Effector memory CD4-positive, alpha-beta T cell (primary cell): ENCODE measurements at places on chromosomes 6 and 20.

- H3K4me1 ChIP-seq, result no peaks in the 10 kb centered on the region
Observed at GRCh38 chr6:106077170-106077569, 9.0 kb upstream of the PRDM1 start.

- no peaks in the 10 kb centered on the region for H3K36me3 ChIP-seq
- no peak for DNase-seq
- no peak overlapping the region for H3K27ac ChIP-seq
- no peaks in the 10 kb centered on the region for H3K4me1 ChIP-seq
- no peak overlapping the region for H3K4me3 ChIP-seq
- peaks cover 3% of the 10 kb centered on the region for H3K27me3 ChIP-seq
Observed at GRCh38 chr20:49426873-49427272, 55.6 kb downstream of the KCNB1 start.

DNA sequence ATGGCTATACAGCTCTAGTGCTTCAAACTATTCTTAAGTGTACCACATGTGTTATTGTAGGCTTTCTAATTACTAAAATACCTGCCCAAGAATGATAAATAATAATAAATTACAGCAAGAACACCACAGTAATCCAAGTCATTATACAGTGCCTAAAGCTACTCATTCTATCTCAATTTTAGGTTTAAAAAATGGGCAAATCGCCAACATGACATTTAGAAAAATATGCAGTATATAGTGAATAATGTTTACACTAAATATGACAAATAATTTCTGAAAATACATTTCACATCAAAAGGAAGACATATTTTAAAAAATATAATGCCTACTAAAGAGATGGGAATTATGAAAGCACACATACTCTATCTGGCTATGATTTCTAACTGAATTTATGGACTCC is 91.8 kb downstream of the MAN1A1 start:
- H3K4me1 ChIP-seq, result peaks cover 7% of the 10 kb centered on the region
- no peak overlapping the region for H3K27ac ChIP-seq
- no peak overlapping the region for H3K4me3 ChIP-seq
- no peaks in the 10 kb centered on the region for H3K36me3 ChIP-seq
- no peak for DNase-seq

DNA sequence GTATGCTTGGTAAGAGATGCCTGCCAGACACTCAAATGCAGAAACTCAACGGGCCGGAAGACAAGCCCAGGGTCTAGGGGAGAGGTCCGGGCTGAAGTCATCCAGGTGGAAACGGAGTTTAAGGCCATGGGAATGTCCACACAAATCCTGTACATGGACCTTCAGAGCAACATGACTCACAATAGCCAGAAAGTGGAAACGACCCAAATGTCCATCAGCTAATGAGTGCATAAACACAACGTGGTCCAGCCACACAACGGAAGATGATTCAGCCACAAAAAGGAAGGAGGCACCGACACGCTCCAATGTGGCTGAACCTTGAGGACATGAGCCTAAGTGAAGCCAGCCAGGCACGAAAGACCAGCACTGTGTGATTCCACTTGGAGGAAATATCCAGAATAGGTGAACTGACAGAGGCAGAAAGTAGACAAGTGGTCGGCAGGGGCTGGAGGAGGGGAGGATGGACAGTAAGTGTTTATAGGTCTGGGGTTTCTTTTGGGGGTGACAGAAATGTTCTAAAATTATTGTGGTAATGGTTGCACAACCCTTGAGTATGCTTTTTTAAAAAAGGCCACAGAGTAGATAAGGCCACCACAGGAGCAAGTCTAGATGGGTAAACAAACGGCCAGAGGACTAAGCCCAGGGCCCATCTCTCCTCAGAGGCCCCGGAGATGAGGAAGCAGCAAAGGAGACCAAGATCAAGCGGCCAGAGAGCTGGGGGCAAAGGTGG is 105.6 kb downstream of the PREX1 start:
- H3K4me3 ChIP-seq, result no peak overlapping the region
- H3K27ac ChIP-seq, result no peak overlapping the region
- peaks cover 40% of the 10 kb centered on the region for H3K36me3 ChIP-seq
- DNase-seq, result no peak
- H3K4me1 ChIP-seq, result peaks cover 41% of the 10 kb centered on the region

DNA sequence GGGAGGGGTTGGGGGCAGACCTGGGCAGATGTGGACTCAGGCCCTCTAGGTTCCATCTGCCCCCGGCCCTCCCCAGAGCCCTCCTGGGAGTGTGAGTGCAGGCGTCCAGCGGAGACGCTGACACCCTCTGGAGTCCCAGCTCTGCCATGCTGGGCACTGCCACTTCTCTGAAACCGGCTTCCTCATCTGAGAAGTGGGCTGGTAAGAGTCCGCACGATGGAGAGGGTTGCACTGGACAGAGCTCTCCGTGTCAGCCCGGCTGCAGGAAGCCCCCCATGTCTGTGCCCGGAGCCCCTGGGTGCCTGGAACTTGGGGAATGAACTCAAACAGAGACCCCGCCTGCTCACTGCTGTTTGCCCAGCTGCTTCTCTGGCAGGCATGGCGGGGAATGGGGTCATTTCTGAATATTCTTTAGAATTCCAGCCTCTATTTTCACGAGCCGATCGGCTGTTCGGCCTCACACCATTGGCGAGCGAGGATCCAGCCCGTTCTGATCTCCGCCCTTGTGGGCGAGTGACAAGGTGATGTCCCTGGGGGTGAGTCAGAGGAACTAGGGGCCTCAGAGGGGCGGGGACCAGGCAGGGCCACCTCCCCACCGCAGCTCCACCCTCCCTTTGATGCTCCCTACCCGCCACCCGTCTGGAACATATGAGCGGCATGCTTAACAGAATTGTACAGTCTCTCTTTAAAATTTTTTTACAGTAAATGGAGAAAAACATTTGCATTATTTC is 47.8 kb upstream of the GATA5 start:
- H3K36me3 ChIP-seq, result no peaks in the 10 kb centered on the region
- H3K4me1 ChIP-seq, result no peaks in the 10 kb centered on the region
- H3K27ac ChIP-seq, result no peak overlapping the region
- H3K27me3 ChIP-seq, result peaks cover 13% of the 10 kb centered on the region
- DNase-seq, result peak; percentile 8

DNA sequence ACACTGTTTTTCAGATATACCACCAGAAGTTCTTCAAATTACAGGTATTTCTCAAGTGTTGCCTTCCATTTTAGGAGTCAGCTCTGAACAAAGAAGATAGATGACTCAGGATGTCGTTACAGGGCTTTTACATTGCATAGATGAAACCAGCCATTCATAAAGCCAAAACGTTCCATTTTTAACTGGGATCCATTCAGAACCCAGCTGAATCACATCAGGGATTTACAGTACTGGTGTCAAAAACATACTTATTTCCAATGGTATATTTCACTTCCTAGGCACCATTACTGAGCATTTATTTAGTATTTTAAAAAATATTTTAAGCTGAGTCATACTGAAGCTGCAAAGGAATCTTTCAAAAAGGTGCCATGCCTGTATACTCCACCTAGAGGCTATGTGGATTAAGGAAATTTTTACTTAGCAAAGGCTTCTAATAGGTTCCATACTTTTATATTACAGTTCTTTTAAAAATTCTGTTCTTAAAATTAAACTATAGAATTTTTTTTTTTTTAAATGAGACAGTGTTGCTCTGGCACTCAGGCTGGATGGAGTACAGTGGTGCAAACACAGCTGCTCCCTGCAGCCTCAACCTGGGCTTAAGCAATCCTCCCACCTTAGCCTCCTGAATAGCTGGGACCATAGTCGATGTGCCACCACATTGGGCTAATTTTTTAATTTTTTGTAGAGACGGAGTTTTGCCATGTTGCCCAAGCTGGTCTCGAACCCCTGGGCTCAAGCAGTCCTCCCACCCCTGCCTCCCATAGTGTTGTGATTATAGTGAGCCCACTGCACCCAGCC is 2.6 kb downstream of the ASF1A start:
- H3K27me3 ChIP-seq, result no peaks in the 10 kb centered on the region
- H3K4me3 ChIP-seq, result no peak overlapping the region
- no peak for DNase-seq
- peaks cover 10% of the 10 kb centered on the region for H3K36me3 ChIP-seq
- H3K4me1 ChIP-seq, result peaks cover 33% of the 10 kb centered on the region
